ENCODE measurements at places on chromosomes 3 and 15.

GRCh38 chr3:47571391-47572175, 7.1 kb downstream of the CSPG5 start:
- DNase-seq, result no peak

DNA sequence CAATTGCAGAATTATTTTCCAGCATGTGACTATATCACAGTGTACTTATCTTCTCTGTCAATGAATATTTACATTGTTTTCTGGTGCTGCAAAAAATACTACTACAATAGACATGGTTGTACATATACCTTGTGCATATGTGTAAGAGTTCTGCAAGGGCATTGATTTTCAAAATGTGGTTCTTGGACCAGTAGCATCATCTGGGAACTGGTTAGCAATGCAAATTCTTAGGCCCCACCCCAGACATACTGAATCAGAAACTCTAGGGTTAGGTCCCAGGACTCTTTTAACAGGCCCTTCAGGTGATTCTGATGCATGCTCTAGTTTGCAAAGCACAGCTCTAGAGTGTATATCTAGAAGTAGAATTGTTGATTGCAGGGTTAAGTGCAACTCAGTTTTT, 292.3 kb downstream of the ZNF621 start:
- DNase-seq, result no peak

DNA sequence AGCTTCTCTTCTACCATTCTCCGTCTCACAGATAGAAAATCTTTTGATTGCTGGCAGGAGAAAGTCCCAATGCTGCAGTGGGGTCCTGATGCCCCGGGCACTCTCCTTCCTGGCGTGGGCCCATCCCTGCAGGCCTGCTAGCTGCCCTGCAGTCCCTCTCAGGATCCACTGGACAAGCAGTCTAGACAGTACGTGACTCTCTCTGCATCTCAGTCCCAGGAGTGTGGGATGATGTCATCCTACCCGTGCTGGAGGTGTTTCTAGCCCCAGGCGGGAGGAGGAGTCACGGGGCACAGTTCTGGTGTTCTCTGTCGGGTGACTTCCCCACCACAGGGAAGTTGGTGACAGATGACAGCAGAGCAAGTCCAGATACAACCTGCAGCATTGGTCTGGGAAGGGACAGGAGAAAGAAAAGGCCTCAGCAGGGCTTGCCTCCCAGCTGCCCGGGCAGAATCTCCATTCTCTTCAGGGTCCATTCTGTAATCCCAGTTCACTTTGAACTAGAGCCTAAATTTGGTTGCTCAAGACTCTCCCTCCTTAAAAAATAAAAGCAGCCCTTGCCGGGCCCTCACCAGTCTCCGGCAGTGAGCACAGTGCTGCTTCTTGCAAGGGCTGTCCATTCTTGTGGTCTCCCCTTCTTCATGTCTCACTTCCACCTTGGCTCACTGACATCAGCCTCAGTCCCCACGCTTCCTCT, 30.6 kb downstream of the SLC28A1 start:
- DNase-seq, result no peak

- DNase-seq, result no peak
These were observed 188.6 kb downstream of the CHL1 start for GRCh38 chr3:385151-385550.

- no peak for DNase-seq
These were observed 270.9 kb downstream of the ERC2 start for GRCh38 chr3:56197259-56197965.

- no peak for DNase-seq
These were observed 777 bp downstream of the GPR160 start for GRCh38 chr3:170038434-170039110.

DNA sequence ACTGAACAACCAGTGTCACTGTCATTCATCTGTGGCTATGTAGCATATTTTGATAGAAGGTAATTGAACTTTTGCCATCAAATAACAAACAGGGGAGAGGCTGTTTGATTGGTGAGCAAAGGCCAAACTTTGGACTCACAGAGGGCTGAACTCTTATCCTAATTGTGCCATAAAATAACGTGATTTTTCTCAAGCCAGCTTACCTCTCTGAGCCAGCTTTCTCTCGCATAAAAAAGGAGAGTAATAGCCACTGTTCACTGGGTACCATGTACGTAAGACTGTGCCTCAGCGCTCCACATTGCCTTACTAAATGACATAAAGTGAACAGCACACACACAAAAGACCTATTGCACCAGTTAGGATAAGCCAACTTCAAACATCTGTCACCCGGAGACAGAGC, 216.9 kb downstream of the LRTM1 start:
- DNase-seq, result no peak

DNA sequence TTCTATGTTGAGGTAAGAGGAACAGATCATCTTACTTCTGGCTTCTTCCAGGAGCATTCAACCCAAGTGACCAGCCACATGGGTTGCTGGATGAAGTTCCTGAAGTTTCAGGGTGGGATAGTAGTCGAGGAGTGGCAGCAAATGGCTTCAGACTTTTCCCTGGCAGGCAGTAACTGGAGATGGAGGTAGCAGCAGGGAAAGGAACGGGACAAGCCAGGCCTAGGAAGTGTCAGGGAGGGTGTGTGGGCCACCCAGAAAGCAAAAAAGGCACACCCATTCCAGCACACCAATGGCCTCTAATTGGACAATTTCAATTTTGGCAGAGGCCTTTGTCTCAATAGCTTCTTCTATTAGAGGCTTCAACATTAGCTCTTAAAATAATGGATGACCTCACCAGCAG, 498.6 kb upstream of the ATP11B start:
- DNase-seq, result no peak

- no peak for DNase-seq
These were observed 10.6 kb downstream of the RBP1 start for GRCh38 chr3:139528924-139529323.

GRCh38 chr3:123256256-123256655, 54.5 kb downstream of the SEC22A start:
- DNase-seq, result no peak

- no peak for DNase-seq
These were observed 26.1 kb downstream of the GBE1 start for GRCh38 chr3:81735334-81735733.

DNA sequence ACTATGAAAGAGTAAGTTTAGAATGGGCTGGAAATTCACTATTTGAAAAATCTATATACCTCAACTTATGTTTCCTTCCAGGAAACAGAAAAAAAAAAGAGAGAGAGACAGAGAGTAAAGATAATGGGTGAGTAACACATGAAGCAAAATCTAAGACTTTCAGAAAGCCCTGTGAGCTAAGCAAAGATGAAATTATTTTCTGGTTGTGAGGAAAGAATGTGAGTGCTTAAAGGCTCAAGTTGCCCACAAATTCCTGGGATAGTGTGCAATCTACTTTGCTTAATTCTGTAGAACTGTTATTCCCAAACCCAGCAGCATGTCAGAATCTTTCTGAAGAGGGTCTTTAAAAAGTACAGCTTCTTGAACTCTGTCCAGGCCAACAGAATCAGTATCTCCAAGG, 337.7 kb upstream of the AGTR1 start:
- no peak for DNase-seq

GRCh38 chr15:83285979-83286553, 1.6 kb upstream of the BNC1 start:
- no peak for DNase-seq

GRCh38 chr15:75749820-75750219, 37.2 kb upstream of the CSPG4 start:
- DNase-seq, result no peak

DNA sequence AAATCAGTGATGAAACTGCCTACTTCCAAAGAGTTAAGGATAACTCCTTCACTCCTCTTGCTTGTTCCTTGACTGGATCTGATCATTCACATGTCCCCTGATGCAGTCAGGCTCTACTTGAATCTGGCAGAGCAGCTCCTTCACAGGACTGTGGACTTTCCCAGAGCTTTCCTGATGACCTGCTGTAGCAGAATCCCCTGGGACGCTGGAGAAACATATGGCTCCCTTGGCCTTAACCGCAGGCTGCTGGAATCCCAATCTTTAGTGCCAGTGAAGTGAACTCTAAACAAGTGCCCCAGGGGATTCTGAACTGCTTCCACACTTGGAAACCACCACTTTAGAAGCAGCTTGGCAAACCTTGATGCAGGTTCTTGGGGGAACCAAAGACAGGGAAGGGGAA, 217.8 kb downstream of the CHST2 start:
- no peak for DNase-seq

- no peak for DNase-seq
These were observed 3.5 kb downstream of the HDC start for GRCh38 chr15:50261981-50262380.

DNA sequence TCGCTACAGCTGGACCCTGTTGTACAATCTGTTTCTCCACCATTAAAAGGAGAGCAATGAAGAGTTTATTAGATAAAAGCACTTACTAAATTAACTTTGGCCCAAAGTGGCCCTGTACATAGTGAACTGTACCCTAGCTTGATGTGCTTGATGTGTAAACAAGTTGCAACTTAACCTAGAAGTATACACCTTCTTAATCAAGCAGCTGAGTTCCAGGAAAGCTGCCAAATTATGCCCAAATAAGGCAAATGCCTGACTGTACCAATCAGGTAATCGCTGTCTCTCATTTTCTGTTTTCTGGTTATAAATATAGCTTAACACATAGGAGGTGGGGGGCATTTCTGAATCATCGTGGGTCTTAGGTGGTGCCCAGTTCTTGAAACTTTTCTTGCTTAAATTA, 704.8 kb upstream of the CBLB start:
- DNase-seq, result no peak

- no peak for DNase-seq
These were observed 36.0 kb upstream of the GRIP2 start for GRCh38 chr3:14576163-14576562.

DNA sequence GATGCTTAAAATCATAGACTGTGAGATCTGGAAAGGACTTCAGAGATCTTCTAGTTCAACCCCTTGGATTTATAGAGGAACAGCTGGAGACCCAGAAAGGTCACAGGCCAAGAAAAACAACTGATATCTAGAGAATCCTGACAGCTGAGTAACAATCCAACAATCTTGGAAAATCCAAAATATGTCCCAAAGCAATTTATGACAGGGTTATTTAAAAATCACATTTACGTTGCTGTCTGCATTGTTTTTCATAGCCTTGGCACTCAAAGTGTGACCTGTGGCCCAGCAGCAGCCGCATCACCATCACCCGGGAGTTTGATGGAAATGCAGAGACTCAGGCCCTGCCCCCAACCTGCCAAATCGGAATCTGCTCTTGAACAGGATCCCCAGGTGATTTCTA, 78.8 kb downstream of the FBN1 start:
- DNase-seq, result no peak

DNA sequence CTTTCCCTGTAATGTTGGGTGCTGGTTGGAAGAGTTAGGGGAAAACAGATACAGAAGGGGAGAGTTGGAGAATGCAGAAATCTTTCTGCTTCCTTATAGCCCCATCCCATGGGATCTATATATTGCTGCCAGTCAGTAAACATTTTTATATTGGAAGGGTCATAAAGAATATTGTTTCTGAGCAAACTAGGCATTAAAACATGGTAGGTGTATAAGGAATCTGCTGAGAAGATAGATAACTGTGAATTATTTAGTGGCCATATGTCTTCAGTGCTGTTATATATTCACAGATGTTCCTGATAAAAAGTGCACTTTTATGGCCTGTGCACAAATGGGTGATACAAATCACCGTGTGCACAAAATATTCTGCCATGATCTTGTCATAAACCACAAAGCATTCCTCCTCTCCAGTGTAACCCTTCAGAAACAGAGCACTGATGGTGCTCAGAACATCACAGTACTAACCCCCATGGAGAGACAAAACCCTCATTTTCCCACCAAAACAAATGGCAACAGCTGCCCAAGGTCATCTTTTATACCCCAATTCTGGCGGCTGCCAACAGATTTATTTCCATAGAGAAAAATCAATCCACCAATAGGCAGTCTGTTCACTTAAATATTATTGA, 269.3 kb downstream of the SLC9A9 start:
- no peak for DNase-seq
